Activated naive CD4-positive, alpha-beta T cell treated with anti-CD3 and anti-CD28 coated beads for 36 hours (primary cell): ENCODE measurements at places on chromosomes 7 and 10. TPM values are rescaled to one million over a fixed set of nuclear protein-coding genes. Genes with fewer than 3 reads are reported as not detected.
A peak's percentile ranks its signal among the peaks of the same experiment; 100 is the strongest.

The PRTFDC1 gene
- total RNA-seq: 1.1 TPM

GRCh38 chr10:32795598-32796183 is 162.3 kb downstream of the ITGB1 start:
- no peak overlapping the region for H3K27ac ChIP-seq
- no peaks in the 10 kb centered on the region for H3K27me3 ChIP-seq
- H3K4me1 ChIP-seq: no peaks in the 10 kb centered on the region
- H3K36me3 ChIP-seq: no peaks in the 10 kb centered on the region

DNA sequence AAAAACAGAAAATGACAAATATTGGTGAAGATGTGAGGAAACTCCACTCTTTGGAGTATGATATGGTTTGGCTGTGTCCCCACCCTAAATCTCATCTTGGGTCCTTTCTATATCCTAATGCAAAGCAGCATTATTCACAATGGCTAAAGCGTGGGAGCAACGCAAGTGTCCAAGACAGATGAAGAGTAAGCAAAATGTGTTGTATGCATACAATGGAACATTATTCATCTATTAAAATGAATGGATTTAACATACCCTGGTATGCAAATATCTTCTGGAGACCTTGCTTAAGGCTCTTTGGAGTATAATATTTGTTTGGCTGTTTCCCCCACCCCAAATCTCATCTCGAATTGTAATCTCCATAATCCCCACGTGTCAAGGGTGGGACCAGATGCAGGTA is 839.8 kb upstream of the POM121L12 start:
- no peaks in the 10 kb centered on the region for H3K4me1 ChIP-seq
- no peak overlapping the region for H3K27ac ChIP-seq
- no peaks in the 10 kb centered on the region for H3K27me3 ChIP-seq
- H3K36me3 ChIP-seq: no peaks in the 10 kb centered on the region
- H3K4me3 ChIP-seq: no peak overlapping the region

DNA sequence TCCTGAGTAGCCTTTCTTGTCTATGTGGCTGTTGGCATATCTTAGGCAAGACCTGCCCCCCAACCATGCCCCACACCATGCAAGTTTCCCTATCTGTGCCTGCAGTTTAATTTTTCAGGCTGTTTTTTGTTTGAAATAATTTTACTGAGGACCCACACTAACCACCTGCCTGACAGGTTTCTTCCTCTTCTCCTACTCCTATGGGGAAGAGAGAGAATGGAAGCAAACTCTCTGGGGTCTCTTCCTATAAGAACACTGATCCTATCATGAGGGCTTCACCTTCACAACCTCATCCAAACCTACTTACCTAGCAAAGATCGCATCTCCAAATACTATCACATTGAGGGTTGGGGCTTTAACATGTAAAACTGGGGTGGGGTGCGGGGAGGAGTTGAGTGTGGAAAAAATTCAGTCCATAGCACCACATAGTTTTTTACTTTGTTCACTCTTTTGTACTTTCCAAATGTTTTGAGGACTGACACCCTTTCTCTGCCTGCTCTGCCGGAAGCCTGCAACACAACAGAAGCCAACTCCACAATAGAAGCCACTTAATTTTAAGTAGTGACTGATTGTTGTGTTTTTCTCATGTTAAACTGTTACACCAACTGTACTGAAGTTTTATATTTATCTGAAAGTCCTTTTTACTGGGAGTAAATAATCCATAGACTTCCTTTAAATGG is 67.2 kb upstream of the CSTF2T start:
- H3K27me3 ChIP-seq: no peaks in the 10 kb centered on the region
- no peaks in the 10 kb centered on the region for H3K4me1 ChIP-seq
- no peak for DNase-seq

GRCh38 chr7:127473409-127473808 is 80.9 kb upstream of the ZNF800 start:
- DNase-seq: no peak

The RSPH10B gene
- not detected for total RNA-seq

- no peaks in the 10 kb centered on the region for H3K4me1 ChIP-seq
- H3K36me3 ChIP-seq: no peaks in the 10 kb centered on the region
- H3K4me3 ChIP-seq: no peak overlapping the region
Measured at GRCh38 chr7:55120501-55121198, 101.8 kb downstream of the EGFR start.

The PURB gene
- total RNA-seq: 13.1 TPM

The MPLKIP gene
- 38.1 TPM for total RNA-seq

DNA sequence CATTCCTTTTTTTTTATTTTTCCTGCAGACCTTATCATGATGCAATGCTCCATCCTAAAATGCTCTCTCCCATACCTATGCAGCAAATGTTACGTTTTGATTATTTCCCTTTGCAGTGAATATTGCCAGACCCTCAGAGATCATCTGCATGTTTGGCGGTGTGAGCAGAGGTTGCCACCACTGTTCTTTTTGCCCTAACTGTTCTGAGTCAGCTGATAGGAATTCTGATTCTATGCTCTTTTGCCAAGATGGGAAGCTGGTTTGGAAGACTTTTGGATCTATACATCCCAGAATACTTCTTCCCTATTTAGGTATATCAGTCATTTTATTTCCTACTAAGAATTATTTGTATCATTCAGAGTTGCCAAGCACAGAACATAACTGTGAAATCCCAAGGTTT is 130.5 kb downstream of the KLF6 start:
- H3K27me3 ChIP-seq: peaks cover 5% of the 10 kb centered on the region
- DNase-seq: no peak
- H3K27ac ChIP-seq: no peak overlapping the region
- peaks cover 21% of the 10 kb centered on the region for H3K4me1 ChIP-seq

GRCh38 chr7:106863274-106863997 is 1.6 kb upstream of the PIK3CG start:
- H3K27ac ChIP-seq: peak overlapping the region; percentile 6
- DNase-seq: no peak
- H3K4me1 ChIP-seq: peaks cover 59% of the 10 kb centered on the region
- peaks cover 10% of the 10 kb centered on the region for H3K36me3 ChIP-seq
- H3K27me3 ChIP-seq: no peaks in the 10 kb centered on the region
- H3K4me3 ChIP-seq: no peak overlapping the region

The FAM237B gene
- total RNA-seq: not detected

- H3K4me1 ChIP-seq: peaks cover 14% of the 10 kb centered on the region
- no peak for DNase-seq
- no peak overlapping the region for H3K27ac ChIP-seq
- H3K27me3 ChIP-seq: no peaks in the 10 kb centered on the region
Measured at GRCh38 chr7:17185690-17186070, 112.8 kb upstream of the AHR start.

The CALN1 gene
- 0.32 TPM for total RNA-seq

GRCh38 chr10:92208157-92208720 is 82.6 kb downstream of the CPEB3 start:
- peaks cover 4% of the 10 kb centered on the region for H3K4me1 ChIP-seq
- no peaks in the 10 kb centered on the region for H3K27me3 ChIP-seq
- peaks cover 3% of the 10 kb centered on the region for H3K36me3 ChIP-seq
- H3K27ac ChIP-seq: no peak overlapping the region
- no peak for DNase-seq

GRCh38 chr7:24843821-24844434 is 86.7 kb upstream of the GSDME start:
- H3K4me3 ChIP-seq: no peak overlapping the region
- no peak overlapping the region for H3K27ac ChIP-seq
- peaks cover 5% of the 10 kb centered on the region for H3K4me1 ChIP-seq
- H3K27me3 ChIP-seq: no peaks in the 10 kb centered on the region

The GPR158 gene
- not detected for total RNA-seq

DNA sequence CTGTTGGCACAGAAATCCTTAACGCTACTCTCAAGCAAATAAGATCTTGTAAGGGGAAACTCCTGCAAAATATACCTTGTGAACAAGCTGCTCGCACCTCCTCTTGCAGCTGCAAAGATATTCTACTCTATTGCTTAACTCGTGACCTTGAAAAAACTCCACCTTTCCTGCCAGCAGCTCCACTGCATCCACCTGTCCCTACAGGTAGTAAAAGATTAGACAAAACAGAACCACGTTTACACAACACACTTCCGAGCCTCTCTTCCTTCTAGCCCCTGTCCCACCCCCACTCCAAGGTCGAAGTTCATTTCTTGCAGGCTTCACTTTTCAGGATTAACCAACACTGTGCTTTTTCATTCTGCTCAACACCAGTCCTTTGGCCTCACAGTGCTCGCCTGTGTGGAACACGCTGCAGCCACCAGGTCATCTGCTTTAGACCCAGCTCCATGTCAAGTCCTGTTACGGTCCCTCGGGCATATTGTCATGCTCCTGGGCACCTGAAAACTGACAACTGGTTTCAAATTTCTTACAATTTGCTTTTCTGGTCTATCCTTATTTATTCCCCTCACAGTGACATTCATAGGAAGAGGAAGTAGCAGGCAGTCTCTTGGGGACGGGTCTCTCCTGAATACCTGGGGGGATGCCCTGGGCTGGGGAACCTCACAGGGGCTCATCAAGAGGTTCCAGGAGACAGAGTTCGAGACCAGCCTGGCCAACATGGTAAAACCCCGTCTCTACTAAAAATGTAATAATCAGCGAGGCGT is 165.8 kb upstream of the KLF14 start:
- no peak for DNase-seq
- no peak overlapping the region for H3K4me3 ChIP-seq
- H3K4me1 ChIP-seq: peaks cover 96% of the 10 kb centered on the region
- H3K36me3 ChIP-seq: peaks cover 80% of the 10 kb centered on the region
- H3K27me3 ChIP-seq: no peaks in the 10 kb centered on the region
- H3K27ac ChIP-seq: peak overlapping the region; percentile 90

DNA sequence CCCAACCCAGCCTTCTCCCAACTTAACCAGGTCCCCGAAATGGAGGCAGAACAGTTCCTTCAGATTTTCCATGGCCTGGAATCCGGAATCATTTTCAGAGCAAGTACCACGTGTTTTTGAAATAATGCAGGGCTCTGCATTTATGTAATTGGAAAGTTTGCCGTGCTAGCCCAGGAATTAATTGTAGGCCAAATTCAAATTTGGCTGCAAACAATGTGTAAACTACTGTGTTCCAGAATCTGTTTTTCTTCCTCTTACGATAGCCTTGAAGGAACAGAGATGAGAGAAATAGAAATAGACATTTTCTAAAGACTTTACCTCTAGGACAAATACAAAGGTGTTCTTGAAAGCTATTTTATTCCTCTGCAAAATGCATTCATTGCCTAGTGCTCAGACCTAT is 77.4 kb downstream of the FAM107B start:
- no peak overlapping the region for H3K27ac ChIP-seq
- no peak overlapping the region for H3K4me3 ChIP-seq
- no peak for DNase-seq
- H3K4me1 ChIP-seq: no peaks in the 10 kb centered on the region

The ASB4 gene
- not detected for total RNA-seq

The LRRC61 gene
- 13.3 TPM for total RNA-seq

The GNGT1 gene
- not detected for total RNA-seq

DNA sequence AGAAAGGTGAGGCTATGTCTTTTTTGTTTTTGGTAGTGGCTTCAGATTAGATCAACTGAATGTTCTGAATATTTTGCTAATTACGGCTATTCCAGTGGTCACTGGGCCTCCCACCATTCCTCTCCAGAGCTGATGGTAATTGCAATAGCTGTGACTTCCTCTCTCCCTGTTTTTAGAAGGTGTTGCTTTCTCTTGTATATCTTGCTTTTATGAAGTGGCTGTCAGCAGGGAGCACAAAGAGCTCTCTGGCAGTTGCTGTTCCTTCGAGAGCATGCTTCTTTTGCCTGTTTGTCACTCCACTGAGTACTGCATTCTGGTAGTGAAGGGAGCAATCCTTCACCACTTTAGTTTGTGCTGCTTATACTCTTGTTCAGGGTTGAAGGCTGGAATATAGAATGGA is 133.3 kb downstream of the EXOC4 start:
- peaks cover 14% of the 10 kb centered on the region for H3K4me1 ChIP-seq
- DNase-seq: no peak
- H3K27me3 ChIP-seq: no peaks in the 10 kb centered on the region
- H3K27ac ChIP-seq: no peak overlapping the region

The LRRC17 gene
- total RNA-seq: not detected

The OR9A2 gene
- not detected for total RNA-seq

DNA sequence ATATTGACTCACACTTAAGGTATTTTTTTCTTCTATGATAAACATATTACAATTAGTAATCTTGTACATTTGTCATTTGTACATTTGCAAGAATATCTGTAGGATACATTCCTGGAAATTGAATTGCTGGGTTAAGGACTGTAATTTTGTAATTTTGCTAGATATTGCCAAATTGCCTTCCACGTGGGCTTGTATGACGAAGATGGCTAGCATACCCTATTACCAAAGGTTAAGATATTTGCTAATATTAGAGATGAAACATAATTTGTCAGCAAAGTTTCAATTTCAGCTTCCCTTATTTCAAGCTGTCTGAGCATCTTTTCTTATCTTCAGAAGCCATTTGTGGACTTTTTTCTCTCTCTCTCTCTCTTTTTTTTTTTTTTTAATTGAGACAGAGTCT is 1.0 kb upstream of the LYZL2 start:
- no peak overlapping the region for H3K27ac ChIP-seq
- H3K4me3 ChIP-seq: no peak overlapping the region
- no peaks in the 10 kb centered on the region for H3K36me3 ChIP-seq
- no peak for DNase-seq
- peaks cover 9% of the 10 kb centered on the region for H3K27me3 ChIP-seq

GRCh38 chr10:131860806-131861440 is 39.9 kb upstream of the PPP2R2D start:
- DNase-seq: no peak
- H3K27ac ChIP-seq: no peak overlapping the region
- no peak overlapping the region for H3K4me3 ChIP-seq
- no peaks in the 10 kb centered on the region for H3K4me1 ChIP-seq

GRCh38 chr7:15561835-15562234 is at the start of gene AGMO:
TSS of gene AGMO (minus strand) at chr7:15562015.
- no peak for DNase-seq
- H3K27ac ChIP-seq: no peak within 1 kb of the TSS
- no peaks in the 10 kb centered on the region for H3K36me3 ChIP-seq
- no peaks in the 10 kb centered on the region for H3K27me3 ChIP-seq
- H3K4me1 ChIP-seq: no peaks in the 10 kb centered on the region
- no peak within 1 kb of the TSS for H3K4me3 ChIP-seq

- no peak overlapping the region for H3K4me3 ChIP-seq
- peaks cover 3% of the 10 kb centered on the region for H3K4me1 ChIP-seq
- no peak overlapping the region for H3K27ac ChIP-seq
- H3K27me3 ChIP-seq: no peaks in the 10 kb centered on the region
Measured at GRCh38 chr10:74113546-74113945, 37.1 kb downstream of the AP3M1 start.

- no peak overlapping the region for H3K4me3 ChIP-seq
- no peak for DNase-seq
- peaks cover 71% of the 10 kb centered on the region for H3K4me1 ChIP-seq
Measured at GRCh38 chr7:149245744-149246143, 6.3 kb downstream of the ZNF212 start.

DNA sequence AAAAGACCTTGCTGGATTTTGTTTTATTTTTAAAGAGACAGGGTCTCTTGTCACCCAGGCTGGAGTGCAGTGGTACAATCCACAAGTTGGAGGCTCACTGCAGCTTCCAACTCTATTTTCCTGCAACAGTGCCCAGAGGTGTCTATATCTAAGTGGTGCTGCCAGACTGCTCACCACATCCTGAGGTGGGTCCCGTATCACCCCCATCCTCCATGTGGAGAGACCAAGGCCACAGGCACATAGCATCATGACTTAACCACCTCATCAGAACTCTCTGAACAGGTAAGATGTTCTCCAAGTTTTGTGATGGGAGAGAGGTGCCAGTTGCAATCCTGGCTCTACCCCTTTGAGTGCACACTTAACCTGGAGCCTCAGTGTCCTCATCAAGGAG is 98.2 kb downstream of the RNF216 start:
- peaks cover 37% of the 10 kb centered on the region for H3K36me3 ChIP-seq
- H3K27ac ChIP-seq: no peak overlapping the region
- H3K4me3 ChIP-seq: no peak overlapping the region
- H3K27me3 ChIP-seq: no peaks in the 10 kb centered on the region

- H3K36me3 ChIP-seq: no peaks in the 10 kb centered on the region
- peaks cover 48% of the 10 kb centered on the region for H3K27me3 ChIP-seq
- H3K4me3 ChIP-seq: no peak overlapping the region
- peaks cover 2% of the 10 kb centered on the region for H3K4me1 ChIP-seq
- H3K27ac ChIP-seq: no peak overlapping the region
- DNase-seq: no peak
Measured at GRCh38 chr10:71398976-71399375, 2.3 kb downstream of the CDH23 start.
